GM10248 (cell line): ENCODE measurements at places on chromosomes 12 and 14.

DNA sequence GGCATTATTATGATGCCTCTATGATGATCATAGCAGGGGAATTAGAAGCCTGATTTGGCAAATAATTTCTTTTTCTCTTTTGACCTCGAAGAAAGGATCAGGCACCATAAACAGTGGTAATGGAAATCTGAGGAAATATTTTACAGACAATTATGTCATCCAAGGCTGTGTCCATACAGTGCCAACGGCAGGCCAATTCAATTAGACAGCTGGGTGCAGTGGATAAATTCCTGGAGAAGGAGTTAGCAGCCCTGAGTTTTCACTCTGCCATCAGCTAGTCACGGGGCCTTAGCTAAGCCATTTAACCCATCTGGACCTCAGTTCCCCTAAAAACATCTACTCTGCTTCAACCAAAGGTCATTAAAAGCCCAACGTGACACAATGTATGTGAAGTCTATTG is 4.1 kb downstream of the TPH2 start:
- DNase-seq, result no peak

DNA sequence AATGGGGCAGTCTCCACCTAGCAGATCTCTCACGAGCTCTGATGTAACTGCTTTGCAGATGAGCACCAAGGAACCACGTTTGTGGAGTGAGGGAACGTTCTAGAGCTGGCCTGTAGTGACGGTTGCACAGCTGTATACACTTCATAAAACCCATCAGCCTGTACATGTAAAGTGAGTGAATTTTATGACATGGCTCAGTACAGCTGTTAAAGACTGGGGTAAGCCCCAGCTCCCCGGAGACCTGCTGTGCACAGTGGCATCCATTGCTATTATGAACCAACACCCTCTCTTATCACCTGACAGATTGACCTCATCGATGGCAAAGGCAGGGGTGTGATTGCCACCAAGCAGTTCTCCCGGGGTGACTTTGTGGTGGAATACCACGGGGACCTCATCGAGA is 20.6 kb downstream of the KMT5A start:
- DNase-seq, result no peak

- DNase-seq, result no peak
These were observed 150.1 kb downstream of the CAPZA3 start for GRCh38 chr12:18888047-18888446.

DNA sequence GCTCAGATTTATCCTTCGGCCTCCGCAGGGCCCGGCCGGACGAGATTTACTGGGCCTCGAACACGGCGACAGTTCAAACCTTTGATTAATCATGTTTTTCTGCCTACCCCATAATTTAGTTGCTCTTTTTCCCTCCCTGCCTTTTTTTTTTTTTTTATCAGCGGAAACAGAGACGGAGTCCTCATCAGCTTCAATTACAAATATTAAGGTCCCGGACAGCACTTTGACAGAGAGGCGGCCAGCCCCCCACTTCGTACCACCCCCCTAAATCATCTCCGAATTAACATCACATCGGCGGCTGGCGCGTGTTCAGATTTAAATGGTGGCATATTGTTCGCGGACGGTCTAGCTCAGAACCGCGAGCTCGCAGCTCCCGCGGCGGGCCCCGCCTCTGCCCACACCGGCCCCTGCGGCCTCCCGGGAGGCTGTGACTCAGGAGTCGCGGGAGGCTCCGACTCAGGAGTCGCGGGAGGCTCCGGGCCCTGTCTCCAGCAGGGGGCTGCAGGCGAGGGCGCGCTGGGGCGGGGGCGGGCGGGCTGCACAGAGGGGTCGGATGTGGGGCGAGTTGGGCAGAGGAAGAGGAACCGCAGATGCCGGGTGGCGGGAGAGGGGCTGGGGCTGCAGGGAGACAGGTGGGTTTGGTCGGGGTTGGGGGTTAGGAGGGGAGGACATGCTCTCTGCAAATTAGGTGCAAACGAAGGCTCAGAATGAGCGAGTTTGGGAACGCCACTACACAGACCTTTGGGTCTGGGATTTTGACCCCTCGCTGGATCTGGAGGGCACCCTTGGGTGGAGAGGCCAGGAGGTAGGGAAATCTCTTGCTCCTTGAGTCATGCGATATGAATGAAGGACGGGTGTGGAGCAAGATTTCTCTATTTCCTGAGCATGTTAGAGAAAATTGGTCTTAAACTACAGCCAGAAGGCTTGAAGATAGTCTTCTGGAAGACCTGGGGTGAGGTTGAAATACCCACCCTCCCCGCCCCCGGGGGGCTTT is 19.6 kb upstream of the ATP5MC2 start:
- peak; percentile 38 for DNase-seq

DNA sequence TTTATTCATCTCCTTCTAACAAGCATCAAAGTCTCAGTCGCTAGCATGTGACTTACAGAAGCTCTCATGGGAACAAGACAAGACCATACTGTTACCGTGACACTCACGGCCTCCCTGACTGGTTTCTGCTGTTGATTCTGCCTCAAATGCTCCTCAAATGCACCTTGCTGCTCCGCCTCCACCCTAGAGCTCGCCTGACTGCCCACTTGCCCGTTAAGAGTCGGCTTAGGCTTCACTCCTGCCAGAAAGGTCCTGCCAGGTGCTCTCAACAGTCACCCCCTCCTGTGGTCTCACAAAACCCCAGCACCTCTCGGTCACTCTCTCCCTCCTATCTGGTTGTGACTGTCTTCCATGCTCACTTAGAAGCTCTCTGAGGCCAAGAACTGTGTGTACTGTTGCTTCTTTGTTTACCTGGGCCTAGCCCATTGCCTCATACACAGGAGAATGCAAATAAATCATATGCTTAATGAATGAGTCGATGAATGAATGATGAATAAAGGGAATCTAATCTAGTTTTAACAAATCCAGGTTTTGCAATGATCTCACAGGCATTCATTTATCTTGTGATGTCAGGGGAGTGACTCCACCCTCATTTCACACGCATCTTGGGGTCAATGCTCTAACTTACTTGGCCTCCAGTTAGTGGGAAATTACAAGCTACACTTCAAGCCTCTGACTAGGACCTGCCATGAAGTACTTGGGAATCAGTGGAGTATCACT is 41.3 kb downstream of the SSH1 start:
- DNase-seq, result no peak

- DNase-seq, result no peak
These were observed 141.3 kb upstream of the PLEKHG7 start for GRCh38 chr12:92561543-92561899.
